ENCODE measurements at places on chromosomes 16 and 17. TPM values are rescaled to one million over a fixed set of nuclear protein-coding genes. Genes with fewer than 3 reads are reported as not detected.

SYNGR3 gene
- 2.9 TPM for total RNA-seq

ATAD5 gene
- total RNA-seq = 4.0 TPM

NHLRC4 gene
- total RNA-seq = 1.2 TPM

PRRT2 gene
- total RNA-seq = 0.52 TPM

CYB561 gene
- total RNA-seq = 5.1 TPM

LLGL2 gene
- 13.2 TPM for total RNA-seq

GAS7 gene
- total RNA-seq = 38.4 TPM

RAMP2 gene
- not detected for total RNA-seq

TP53TG3C gene
- 0.31 TPM for total RNA-seq

CCL2 gene
- 2.2 TPM for total RNA-seq

TMED6 gene
- 1.0 TPM for total RNA-seq

NOS2 gene
- total RNA-seq = not detected

CHAD gene
- not detected for total RNA-seq

PLLP gene
- 0.63 TPM for total RNA-seq

OR1A1 gene
- total RNA-seq = not detected

MIEF2 gene
- total RNA-seq = 5.9 TPM

HSPB9 gene
- total RNA-seq = not detected

MCRIP1 gene
- total RNA-seq = 32.3 TPM

KCNH6 gene
- not detected for total RNA-seq

TPPP3 gene
- total RNA-seq = 5.6 TPM

KRTAP2-1 gene
- total RNA-seq = not detected

PRSS8 gene
- total RNA-seq = not detected

MRPL58 gene
- total RNA-seq = 8.6 TPM

CLEC19A gene
- total RNA-seq = not detected

WRAP53 gene
- total RNA-seq = 3.6 TPM

FAM117A gene
- 15.7 TPM for total RNA-seq

RHBDL1 gene
- 0.84 TPM for total RNA-seq

ASGR2 gene
- total RNA-seq = 12.9 TPM

TBC1D28 gene
- not detected for total RNA-seq
